ENCODE measurements at places on chromosomes 11 and 22.

GRCh38 chr11:86755146-86755545 is 45.2 kb upstream of the PRSS23 start:
- DNase-seq: no peak

GRCh38 chr11:78070621-78071020 is 7.0 kb downstream of the THRSP start:
- DNase-seq: no peak

- no peak for DNase-seq
These were observed 9.0 kb upstream of the OR6M1 start for GRCh38 chr11:123815122-123815521.

GRCh38 chr11:59550842-59551658 is 39.7 kb downstream of the OR4D9 start:
- peak; percentile 88 for DNase-seq

DNA sequence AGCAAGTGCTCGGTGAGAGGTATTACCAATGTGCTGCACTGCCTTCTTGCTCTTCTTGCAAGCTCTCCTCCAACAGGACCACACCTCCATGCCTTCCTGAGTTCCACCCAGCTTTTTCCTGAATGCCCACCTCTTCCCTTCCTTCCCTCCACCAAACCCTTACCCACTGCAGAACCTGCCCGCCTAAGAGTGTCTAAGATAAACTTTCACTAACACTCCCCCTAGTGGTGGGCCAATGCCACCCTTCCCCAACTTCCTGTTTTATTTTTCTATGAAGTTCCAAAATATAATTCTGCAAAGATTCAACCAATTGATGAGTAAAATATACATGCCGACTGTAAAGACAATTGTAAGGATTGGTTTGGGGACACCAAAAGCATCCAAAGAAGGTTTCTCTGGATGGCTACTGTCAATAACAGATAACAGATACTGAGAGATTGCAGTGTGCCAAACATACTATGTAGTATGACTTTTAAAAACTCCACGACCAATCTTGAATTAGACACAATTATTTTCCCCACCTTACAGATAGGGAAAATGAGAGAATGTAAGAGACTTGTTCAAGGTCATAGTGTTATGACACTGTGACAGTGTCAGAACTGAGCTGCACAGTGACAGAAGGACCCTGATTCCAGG is 38.6 kb upstream of the BMAL1 start:
- DNase-seq: no peak

- DNase-seq: no peak
These were observed 64.5 kb downstream of the BARX2 start for GRCh38 chr11:129440028-129440713.

DNA sequence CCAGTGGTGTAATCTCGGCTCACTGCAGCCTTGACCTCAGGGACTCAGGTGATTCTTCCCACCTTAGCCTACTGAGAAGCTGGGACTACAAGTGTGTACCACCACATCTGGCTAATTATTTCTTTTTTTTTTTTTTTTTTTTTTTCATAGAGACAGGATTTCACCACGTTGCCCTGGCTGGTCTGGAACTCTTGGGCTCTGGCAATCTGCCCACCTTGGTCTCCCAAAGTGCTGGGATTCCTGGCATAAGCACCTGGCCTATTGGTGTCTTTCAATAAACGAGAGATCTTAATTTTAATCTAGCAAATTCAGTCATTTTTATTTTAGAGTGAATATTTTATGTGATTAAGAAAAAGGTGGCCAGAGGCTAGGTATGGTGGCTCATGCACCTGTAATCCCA is 40.1 kb downstream of the DGCR2 start:
- no peak for DNase-seq

DNA sequence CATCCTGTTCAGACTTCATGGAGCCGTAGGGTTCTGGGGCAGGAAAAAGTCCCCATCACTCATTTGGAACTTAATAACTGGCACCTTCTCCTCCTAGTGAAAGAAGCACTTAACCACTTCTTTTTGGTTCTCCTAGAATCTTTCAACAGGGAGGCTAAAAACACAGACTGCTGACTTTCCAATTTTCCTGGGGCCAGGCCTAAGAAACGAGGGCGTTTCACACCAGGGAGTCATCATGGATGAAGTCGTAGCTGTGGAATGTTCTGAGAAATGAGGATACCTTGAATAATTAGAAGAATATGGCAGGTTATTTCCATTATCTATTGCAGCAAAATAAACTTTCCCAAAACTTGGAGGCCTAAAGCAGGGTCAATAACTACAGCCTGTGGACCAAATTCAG is 26.0 kb upstream of the API5 start:
- DNase-seq: no peak

- DNase-seq: no peak
These were observed 26.4 kb downstream of the OR52K1 start for GRCh38 chr11:4508886-4509285.

DNA sequence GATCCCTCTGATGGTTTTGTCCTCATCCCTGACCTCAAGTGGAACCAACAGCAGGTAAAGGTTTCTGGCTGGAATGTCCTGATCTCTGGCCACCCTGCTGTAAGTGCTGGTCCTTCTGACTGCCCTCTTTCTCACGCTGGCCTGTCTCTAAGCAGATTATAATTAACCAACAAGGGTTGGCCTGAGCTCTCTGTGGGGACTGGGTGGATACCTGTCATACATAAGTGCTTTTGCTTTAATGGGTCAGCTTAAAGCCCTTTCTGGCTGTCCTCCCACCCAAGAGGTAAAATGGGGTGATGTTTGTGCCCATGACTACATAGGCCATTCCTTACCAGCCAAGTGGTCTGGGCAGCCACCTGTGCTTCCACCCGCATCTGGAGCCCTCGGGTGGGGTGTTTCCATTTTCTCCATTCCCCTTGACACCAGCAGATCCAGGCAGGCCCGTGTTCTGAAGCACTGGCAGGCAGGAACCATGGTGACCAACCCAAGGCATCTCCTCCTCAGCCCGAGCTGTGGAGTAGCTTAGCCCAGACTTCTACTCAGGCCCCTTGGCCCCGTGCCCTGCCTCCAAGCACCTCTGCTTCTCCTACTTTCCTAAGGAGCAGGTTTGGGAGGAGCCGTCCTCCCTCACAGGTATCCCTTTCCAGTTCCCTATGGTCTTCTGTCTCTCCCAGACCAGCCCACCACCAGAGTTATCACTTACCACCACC is 17.0 kb upstream of the ST3GAL4 start:
- no peak for DNase-seq

DNA sequence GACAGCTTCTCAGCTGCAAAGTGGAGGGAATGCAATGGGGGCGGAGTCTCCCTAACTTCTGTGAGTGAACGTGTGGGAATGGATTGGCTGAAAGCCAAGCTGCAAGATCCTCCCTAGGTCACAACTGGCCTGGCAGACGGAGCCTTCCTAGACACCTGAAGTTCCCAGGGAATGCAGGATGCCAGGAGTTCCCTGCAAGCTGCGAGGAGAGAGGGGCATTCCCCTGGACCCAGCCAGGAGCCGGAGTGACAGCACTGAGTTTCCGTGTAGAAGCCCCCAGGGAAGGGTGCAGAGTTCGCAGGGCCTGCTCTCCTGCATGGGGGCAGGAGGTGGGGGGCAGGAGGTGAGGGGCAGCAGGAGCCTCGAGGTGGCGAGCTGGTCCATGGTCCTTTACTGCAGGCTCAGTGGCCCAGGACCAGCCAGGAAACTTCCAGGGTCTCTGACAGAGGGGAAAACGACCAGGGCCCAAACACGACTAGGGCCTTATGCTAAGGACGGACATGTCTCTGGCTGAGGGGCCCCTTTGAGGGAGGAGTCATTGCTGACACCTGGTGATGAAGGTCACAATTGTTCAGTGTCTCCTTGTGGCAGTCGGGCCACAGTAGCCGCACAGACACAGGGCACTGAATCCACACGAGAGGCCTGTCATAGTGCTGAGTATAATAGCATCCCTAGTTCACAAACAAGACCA is 141.4 kb downstream of the FBXO7 start:
- no peak for DNase-seq

DNA sequence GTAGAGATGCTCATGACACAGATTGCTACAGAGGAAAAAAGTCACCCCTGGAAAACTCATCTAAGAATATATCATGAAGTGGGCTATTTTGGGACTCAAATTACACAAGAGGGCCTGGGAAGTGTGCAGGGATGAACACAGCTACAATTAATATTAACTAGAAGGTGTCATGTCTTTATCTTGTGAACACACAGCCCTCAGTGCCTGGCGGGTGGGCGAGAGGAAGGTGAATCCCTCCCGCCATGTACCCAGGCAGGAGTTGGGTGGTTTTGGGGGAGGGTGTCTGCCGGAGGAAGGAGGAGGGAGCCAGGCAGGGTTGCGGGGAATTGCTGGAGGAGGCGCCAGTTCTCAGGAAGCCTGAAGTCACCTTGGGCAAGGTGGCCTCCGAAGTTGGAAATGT is 5.1 kb upstream of the FAM83F start:
- DNase-seq: no peak

DNA sequence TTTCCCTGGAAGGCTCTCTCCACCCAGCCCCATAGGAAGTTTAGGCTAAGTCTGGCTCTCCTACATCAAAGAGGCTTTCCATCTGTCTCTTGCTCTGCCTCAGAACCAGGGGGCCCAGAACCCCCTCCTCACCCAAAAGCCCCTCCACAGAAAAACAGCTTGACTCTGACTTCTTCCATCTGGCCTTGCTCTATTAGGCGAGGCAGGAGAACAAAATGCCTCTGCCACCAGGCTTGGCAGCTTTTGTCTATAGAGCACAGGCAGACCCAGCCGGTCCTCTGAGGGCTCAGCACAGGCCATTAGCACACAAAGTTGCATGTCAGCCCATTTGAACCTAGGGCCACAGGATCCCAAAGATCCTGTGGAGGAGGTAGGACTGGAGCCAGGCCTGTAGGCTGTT is 75.7 kb upstream of the SUSD2 start:
- no peak for DNase-seq

- no peak for DNase-seq
These were observed 30.0 kb upstream of the CABP7 start for GRCh38 chr22:29689880-29690213.

GRCh38 chr11:91960770-91961169 is 263.8 kb upstream of the FAT3 start:
- DNase-seq: no peak

DNA sequence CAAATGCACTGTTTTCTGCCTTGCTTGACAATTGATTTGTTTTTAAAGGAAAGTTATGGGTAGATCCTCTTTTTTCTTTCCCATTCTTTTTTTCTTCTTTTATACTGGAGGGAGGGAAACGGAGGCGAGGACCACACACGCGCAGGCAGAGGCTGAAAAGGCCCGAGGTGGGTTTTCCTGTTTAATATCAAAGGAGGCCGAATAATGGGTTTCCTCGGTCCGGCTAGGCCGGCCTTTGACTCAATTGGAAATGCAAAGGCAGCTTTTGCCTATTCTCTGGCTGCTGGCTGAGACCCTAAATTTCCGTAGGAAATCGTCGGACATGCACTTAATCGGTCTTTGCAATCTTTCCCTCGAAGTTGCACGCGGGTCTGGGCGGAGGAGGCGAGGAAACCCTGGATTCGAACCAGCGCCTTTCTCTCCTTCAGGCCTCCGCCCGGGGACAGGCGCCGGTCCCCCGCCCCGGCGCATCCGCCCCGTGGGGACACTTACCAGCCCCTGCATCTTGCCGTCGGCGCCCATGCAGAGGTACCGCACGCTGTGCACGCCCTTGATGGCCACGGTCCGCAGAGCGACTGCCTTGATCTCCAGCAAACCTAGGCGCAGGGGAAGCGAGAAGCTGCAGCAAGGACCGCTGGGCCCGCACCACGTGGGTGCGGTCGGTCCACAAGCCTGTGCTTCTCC is 911 bp downstream of the FGF19 start:
- no peak for DNase-seq

DNA sequence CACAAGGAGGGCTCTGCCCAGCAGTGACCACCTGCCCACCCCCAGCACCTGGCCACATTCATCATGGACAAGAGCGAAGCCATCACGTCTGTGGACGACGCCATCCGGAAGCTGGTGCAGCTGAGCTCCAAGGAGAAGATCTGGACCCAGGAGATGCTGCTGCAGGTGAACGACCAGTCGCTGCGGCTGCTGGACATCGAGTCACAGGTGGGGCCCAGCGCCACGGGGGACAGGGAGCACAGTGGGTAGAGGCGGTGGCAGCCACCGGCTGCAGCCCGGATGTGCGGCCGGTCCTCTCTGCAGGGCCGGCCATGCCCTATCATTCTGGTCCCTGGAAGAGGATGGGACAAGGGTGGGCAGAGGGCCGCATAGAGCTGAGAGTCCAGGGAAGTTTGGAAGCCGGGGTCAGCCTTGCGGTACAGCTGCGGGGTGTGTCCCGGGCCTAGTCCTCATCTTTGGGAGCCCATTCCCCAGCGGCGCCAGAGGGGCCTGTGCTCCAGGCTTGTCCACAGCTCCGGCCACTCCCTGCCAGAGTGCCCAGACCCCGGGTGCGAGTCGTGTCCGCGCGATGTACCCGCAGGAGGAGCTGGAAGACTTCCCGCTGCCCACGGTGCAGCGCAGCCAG is 14.1 kb downstream of the EPS8L2 start:
- no peak for DNase-seq

DNA sequence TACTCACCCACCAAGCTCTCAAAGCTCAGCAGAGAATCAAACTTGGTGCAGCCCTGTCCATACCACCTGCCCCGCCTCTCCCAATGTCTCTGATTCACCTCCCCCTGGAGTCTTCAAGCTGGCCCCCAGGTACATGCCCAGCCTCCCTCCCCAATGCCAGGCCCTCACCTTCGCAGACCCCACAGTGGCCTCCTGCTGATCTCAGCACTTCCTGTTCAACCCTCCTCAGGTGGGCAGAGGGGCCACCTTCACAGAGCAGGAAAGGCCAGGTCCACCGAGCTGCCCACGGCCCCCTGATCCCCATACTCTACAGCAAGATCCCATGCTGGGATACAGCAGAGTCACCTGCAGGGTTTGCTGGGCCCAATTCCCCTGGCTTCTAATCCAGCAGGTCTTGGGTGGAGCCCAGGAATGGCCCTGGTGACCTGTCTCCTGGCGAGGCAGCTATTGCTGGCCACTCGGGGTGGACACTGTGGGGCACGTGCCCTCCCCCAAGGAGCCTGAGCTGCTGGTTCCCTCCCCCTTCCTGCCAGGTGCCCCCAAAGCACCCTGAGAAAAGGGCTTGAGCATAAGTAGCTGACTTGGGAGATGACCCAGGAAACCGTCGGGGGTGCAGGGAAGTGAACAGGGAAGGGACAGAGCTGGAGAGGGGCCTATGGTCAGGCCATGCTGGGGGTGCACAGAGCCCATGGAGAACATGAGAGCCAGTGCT is 150.7 kb downstream of the BRD1 start:
- no peak for DNase-seq

All from fibroblast of skin of left biceps (primary cell).